ENCODE measurements at places on chromosomes 12 and 14.
A peak's percentile ranks its signal among the peaks of the same experiment; 100 is the strongest.

- no peak for DNase-seq
Measured at GRCh38 chr14:39880965-39881364, 448.7 kb upstream of the FBXO33 start.

- DNase-seq = no peak
Measured at GRCh38 chr12:67475725-67476124, 172.8 kb upstream of the DYRK2 start.

DNA sequence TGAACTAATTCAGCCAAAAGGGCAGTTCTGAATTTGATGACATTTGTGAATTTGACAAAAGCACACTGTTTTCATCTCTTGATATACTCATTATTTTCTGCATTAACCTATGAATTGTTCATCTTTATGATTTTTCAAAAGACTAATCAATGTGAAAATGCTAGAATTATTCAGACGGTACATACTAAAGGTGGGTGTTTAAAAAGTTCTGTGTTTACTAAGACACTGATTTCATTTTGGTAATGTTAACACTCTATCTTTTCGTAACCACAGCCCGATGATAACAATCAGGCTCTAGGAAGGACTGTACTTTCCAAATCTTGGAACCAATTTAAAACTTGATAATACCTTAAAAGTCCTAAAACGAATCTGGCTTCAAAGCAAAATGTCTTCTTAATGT, 9.4 kb downstream of the AKAP5 start:
- DNase-seq = no peak

GRCh38 chr12:28512406-28512805, 322.1 kb downstream of the CCDC91 start:
- DNase-seq = no peak

DNA sequence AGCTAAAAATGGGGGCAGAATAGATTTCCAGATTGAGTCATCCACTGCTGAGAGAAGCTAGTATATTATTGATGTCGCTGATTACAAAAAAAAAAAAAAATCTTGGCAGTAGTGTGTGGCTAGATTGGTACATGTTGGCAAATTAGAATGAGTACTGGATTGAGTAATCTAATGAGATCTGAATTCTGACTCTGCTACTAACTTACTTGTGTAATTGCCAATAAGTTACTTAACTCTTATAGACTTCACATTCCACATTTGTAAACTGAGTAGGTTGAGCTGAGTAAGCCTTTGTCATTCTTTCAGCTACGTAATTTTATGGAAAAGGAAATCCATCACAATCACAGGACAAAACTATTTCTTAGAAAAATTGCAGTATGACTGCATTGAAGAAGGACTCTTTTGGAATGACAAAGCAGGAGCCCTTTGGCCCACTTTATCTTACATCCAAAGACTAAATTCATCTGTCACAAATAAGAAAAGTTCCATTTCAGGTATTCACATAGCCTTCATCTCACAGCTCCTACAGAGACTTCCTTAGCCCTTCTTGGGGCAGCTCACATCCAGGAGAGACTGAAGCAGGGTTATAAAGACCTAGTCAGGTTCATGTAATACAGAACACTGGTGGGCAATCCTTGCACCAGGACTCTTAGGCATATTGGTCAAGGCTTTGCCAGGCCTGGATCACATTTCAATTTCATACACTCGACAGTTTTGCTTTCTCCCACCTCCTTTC, 197.3 kb upstream of the CPNE8 start:
- DNase-seq = no peak

DNA sequence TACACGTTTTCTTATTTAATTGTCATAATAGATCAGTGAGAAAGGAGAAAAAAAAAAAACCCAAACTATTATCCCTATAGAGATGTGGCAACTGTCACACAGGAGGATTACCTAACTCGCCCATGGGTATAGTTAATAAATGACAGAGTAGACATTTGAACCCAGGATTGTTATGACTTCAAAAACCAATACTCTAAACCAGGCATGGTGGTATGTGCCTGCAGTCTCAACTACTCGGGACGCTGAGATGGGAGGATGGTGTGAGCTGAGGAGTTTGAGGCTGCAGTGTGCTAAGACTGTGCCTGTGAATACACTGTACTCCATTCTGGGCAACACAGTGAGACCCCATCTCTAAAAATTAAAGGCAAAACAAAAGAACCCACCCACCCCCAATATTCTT, 114.5 kb downstream of the DENND5B start:
- no peak for DNase-seq

GRCh38 chr12:76878099-76878898, 520 bp downstream of the CSRP2 start:
- no peak for DNase-seq

- DNase-seq = no peak
Measured at GRCh38 chr14:20733684-20734429, 11.8 kb upstream of the EDDM3A start.

- no peak for DNase-seq
Measured at GRCh38 chr12:12943586-12944260, 8.2 kb downstream of the GPRC5D start.

GRCh38 chr14:94875256-94875655, 105.3 kb upstream of the GSC start:
- no peak for DNase-seq

GRCh38 chr12:4140581-4141301, 132.8 kb upstream of the CCND2 start:
- no peak for DNase-seq

DNA sequence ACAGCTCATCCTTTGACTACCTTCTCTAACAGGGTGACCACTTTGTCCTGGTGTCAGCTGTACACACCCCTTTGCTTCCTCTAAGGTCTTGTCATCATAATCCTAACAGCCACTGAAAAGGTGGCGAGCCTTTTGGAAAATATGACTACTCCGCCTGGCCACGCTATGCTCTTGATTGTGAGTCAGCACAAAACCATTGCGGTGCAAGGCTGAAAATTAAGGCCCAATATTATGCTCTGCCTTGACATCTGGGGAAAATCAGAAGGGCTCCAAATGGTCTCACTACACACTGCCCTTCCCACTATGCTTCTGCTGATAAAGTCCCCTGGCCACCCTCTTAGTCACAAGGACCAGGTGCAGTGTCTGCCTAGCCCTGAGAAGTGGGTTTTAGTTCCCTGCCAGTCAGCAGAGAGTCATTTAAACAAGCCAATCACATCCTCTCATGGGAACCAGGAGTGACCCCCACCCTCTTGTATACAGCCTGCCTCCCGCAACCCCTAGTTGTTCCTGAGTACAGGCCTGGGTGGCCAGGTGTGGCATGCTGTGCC, 34.3 kb downstream of the FGD6 start:
- no peak for DNase-seq

DNA sequence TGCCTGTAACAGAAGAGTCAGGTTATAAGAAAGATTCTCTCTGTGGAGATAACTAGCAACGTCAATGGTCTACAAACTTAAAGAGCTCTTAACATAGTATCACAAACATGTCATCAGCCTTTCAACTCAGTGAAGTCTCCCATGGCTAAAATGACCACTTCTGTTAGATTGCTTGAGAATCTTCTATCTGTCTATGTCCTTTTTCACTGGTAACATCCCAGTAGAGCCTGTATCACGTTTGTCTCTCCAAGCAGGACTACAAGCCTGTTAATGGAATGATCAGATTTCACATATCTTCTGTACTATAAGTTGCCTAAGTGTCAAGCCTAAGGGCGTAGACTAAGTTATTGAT, 50.7 kb downstream of the SLC2A13 start:
- DNase-seq = no peak

DNA sequence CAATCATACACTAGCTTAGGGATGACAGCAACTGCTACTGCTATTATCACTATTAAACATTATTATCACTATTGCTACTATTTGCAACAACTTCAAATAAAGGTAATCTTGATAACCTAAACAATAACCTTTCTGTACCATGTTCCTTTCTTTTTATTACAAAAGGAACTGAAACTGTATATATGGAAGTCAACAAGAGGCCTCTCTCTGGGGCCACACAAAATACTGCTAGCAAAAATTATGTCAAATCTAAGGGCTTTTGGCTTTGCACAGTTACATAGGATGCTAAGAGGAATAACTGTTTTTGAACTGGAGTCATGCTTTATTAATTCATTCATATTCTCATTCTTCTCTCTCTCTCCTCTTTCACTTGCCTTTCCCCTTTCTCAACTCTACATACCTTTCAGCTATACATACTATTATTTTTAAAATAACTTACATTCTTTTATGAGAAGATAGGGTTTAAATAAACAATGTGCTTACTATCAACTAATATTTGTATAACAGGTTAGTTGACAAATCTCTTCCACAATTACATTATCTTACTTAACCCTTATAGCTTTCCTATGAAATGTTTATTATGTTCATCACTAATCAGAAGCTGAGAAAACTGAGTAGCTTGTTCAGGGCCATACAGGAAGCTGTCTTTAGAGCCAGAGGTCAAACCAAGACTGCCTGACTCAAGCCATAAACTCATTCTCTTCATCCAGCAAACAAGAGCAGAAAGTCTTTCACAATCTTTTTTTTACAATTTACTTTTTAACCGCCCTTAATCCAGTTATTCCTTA, 25.7 kb downstream of the SPTSSA start:
- no peak for DNase-seq

DNA sequence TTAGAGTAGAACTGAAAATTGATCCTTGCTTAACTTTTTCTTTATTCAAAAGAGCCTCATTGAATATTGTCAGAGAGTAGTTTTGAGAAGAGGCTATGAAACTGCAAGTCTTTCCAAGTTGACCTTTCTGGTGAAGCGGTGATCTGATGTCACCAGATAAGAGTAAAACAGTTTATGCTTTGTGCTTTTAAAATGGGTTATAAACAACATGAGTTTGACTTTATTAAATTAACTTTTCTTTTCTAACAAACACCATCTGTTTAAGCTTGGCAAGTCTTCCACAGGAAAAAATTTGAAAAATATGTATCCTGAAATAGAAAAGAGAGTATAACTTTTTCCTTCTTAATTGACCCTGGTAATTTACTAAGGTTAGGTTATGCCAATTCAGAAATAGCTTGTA, 408.7 kb upstream of the NOVA1 start:
- no peak for DNase-seq

- no peak for DNase-seq
Measured at GRCh38 chr12:82474181-82474797, 116.0 kb downstream of the METTL25 start.

DNA sequence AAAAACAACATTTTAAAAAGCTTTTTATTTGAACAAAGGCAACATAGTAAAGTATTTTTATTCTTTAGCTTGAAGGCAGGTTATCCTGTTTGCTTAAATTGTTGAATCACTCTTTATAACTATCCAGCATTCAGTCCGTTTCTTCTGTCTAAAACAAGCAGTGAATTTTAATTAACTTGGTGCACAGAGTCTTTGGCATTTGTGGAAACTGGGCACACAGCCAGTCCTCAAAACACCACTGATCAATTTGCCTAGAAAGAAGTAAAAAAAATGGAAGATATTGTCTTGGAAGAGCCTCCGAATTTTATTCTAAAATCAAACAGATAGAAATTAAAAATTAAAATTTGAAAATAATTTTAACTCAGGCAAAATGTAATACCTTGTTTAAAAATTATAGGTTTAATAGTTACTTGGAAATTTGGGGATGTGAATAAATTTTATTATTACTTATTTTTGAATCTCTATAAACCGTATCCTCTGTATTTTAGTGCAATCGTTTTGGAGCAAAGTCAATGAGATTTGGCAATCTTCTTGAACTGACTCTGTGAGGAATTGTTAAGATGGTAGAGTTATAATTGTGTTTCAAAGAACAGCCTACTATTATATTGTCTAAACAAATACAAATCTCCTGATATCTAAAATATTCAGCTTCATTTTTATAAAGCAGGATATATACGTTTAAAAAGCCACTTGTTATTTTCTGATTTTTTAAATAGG, 927.0 kb downstream of the SLC16A7 start:
- peak; percentile 59 for DNase-seq

- no peak for DNase-seq
Measured at GRCh38 chr12:52291267-52291935, at the start of gene KRT81. KRT81 (minus strand) TSS chr12:52291534; CDS start chr12:52291465, 69 bp downstream.

GRCh38 chr14:104872469-104873341, 7.6 kb downstream of the CEP170B start:
- no peak for DNase-seq

- no peak for DNase-seq
Measured at GRCh38 chr12:124538194-124539082, 29.0 kb downstream of the NCOR2 start.

DNA sequence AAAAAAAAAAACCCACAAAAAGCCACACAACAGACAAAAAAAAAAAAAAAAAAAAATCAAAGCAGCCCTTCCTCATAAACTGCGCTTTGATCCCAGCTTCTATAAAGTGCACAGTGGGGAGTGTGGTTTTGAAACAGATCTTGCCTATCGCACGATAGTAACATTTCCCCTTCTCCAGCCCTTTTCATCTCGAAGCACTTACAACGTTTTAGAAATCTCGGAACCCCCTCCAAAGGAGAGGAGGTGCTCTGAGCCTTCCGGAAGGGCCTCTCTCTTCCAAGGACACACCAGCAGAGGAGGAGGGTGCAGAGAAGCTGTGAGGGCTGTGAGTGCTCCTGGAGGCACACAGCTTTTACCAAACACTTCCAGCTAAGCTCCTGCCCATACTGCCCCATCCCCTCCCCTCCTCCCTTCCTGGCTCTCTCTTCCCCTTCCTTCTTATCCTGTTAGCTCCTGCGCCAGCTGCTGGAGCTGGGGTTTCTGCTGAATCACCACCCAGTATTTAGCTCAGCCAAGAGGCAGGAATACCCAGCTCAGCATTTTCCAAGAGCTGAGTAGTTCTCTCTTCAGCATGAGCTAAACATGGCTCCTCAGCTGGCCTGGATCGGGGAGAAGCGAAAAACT, 28.4 kb downstream of the SLC7A8 start:
- peak; percentile 58 for DNase-seq

- DNase-seq = no peak
Measured at GRCh38 chr12:131916306-131917138, 12.6 kb upstream of the PUS1 start.

GRCh38 chr12:112112409-112113133, 4.0 kb upstream of the NAA25 start:
- DNase-seq = no peak

DNA sequence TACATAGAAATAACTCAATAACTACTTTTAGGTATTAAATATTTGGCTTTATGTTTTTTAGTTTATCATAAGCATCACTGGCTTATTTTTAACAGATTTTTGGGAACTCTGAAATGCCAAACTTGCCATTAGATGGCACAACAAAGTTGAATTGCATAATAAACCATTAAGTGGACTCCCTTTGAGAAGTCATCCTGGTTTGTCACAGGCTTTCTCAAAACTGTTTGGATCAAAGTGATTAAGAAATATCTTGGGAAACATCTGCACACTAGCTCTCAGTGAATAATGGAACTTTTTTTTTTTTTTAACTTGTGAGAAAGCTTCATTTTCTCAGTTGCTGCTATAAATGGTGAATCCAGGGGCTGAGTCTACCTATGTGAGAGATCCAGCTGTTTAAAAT, 4.3 kb downstream of the SLC16A7 start:
- DNase-seq = no peak

Measured in midbrain (tissue), 1 donor.